ENCODE measurements at places on chromosomes 3 and 15. TPM values are rescaled to one million over a fixed set of nuclear protein-coding genes. Genes with fewer than 3 reads are reported as not detected.

The RASA2 gene
- 22.1 TPM for total RNA-seq

The NME9 gene
- total RNA-seq, result not detected

The TTLL13 gene
- 0.13 TPM for total RNA-seq

The RGMA gene
- 2.9 TPM for total RNA-seq

The SPINT1 gene
- 0.26 TPM for total RNA-seq

The CLRN1 gene
- total RNA-seq, result not detected

The TEX264 gene
- 45.6 TPM for total RNA-seq

The CCR5 gene
- under 0.01 TPM for total RNA-seq

The ISLR gene
- total RNA-seq, result 250 TPM

The PLSCR5 gene
- not detected for total RNA-seq

The GOLGA6L22 gene
- total RNA-seq, result not detected

The TP53BP1 gene
- 86.8 TPM for total RNA-seq

The KY gene
- total RNA-seq, result 4.8 TPM

The OXTR gene
- total RNA-seq, result 0.76 TPM

The FAM227B gene
- total RNA-seq, result 6.1 TPM

The LTK gene
- 0.13 TPM for total RNA-seq

The THAP10 gene
- total RNA-seq, result 2.4 TPM

The CCR3 gene
- 0.13 TPM for total RNA-seq

The WHAMM gene
- total RNA-seq, result 7.4 TPM

The MYH15 gene
- total RNA-seq, result 0.22 TPM
